NCI-H146 (cell line): ENCODE measurements at places on chromosomes 12 and 14.

DNA sequence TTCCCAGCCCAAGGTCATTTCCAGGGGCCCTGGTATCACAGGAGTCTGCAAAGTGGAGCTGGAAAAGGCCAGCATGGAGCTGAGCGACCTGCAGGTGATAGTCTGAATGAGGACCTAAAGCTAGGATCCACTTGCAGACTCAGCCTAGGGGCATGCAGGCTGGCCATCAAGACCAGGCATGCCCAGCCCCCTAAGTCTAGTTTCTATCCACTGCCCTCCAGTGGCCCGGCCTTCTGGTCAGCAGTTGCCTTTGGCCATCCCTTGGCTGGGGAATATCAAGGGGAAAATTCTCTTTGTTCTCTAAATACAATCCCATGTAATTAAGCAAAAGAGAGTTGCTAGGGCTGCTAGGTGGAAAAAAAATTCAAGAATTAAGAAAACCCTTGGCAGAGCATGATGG lies 96.3 kb upstream of the LHX5 start:
- DNase-seq, result no peak

- no peak for DNase-seq
Observed at GRCh38 chr12:71282020-71282419, 124.2 kb upstream of the TSPAN8 start.

DNA sequence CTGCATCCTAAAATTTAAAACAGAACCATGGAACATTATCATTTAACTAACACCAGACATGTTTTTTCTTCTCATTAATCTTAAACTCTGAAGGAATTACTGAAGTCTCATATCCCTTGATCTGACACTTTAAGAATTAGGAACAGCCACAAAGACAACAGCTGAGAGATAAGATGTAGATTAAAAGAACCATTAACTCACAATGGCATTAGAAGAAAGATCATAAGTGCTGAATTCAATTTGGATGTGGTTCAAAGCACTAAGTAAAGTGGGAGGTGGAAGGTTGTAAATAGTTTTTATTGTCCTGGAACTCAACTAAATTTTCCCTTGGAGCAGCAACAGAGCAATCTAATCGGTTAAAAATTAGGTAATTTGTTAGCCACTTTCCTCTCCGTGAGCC lies 199.0 kb upstream of the ATP2B1 start:
- no peak for DNase-seq

DNA sequence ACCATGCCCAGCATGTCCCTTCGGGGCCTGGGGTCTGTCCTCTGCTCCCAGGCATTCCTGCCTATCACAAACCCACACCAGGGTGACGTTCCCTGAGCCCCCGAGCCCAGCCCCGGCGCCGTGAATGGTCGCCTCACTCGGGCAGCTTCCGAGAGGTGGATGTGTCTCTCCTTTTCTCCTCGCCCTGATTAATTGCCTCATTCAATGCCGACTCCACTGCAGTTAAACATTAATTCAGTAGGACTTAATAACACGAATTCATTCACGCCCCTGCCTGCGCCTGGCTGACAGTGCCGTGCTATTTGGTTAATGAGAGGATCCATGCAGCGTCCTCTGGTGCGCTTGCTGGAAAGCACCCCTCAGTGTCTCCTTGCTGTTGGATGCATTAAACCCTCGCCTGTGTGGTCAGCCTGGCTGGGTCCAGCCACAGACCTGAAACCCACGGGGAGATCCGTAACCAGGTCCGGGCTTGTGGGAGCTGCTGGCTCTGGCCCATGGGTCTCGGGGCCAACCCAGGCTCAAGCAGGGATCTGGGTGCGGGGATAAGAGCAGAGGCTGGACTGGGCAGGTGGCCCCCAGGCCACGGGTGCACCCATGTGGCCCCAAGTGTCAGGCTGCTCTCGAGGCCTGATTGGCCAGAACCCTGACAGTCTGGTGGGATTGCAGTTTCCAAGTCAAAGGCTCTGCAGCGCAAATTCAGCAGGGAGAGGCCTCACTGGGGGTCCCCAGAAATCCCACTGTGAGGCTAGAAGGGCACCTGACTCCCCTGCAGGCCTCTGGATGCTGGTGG lies 55.4 kb downstream of the FBRSL1 start:
- DNase-seq, result no peak

GRCh38 chr14:99884834-99885648 lies 91.8 kb downstream of the EML1 start:
- DNase-seq, result peak; percentile 13

GRCh38 chr12:125531574-125531973 lies 466.3 kb downstream of the AACS start:
- no peak for DNase-seq
